Activated CD8-positive, alpha-beta T cell treated with anti-CD3 and anti-CD28 coated beads for 36 hours (primary cell): ENCODE measurements at places on chromosomes 6 and 20.

- DNase-seq = no peak
Measured at GRCh38 chr6:2809015-2809414, 32.6 kb downstream of the SERPINB1 start.

GRCh38 chr6:20242397-20242796 is 30.1 kb upstream of the MBOAT1 start:
- no peak for DNase-seq

GRCh38 chr20:37095108-37095598 is 644 bp downstream of the RBL1 start:
- DNase-seq = peak; percentile 64

GRCh38 chr6:72636786-72637185 is 14.9 kb downstream of the KCNQ5 start:
- DNase-seq = no peak

GRCh38 chr6:113067612-113068275 is 720.6 kb downstream of the RFPL4B start:
- DNase-seq = no peak

DNA sequence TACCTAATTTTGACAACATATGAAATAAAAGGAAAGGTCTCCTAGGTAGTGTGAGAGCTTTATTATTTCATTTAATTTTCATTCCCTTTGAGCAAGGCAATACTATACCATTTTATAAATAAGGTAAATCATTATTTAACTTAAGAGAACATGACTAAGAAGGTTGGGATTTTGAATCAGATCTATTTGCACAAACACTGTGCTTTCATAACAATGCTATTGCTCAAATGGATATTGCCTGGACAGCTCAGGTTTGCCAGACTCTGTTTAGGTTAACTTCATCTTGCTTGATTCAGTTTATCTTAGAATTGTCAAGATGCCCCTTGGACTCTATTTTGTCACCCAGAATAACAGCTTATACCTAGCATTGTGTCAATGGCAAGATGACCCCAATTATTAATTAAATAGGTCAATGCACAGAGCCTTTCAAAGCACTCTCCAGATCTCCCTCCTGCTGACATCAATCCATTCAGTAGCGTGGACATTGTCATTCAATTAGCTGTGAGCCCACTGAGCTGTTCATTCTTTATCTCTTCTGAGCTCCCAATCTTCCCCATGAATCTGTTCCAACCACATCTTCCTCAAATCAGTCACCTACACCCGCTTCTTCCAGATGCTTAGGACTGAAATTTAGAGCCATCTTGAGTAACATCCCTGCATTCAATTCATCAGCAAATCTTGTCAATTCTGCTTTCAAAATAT is 42.1 kb upstream of the TMEM30A start:
- DNase-seq = no peak

DNA sequence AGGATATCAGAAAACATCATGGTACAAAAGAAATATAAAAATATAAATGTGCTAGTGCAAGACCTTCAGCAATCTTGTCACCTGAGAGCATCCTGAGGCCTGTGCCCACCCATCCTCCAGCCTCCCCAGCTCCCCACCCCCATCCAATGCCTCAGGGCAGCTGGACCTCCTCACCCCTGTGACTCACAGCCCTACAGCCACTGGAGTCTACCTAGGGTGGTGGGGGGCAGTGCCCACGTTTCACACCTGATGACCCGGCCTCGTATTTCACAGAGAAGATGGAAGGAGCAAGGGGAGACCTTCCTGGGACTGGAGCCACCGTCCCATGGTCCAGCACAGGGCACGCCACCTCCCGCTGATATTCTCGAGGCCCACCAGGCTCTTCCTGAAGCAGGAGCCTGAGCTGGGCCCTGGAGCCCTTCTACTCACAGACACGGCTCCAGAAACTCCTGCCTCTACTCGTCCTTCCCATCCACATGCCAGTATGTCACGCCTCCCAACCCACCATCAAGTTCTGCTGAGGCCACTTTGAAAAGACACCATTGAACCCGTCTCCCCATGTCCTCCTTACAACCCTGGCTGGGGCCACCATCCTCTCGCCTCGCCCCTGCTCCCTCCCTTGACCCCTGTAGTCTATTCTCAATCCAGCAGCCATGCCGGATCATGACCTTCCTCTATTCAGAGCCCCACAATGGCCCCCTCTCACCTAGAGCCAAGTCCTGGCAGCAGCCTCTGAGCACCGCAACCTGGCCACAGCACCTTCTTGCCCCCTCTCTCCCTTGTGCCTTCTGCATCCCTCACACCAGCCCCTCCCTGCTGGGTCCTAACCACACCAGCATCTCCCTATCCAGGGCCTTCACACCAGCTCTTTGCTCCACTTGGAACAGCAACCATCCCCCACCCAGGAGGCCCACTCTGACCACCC is 13.3 kb downstream of the APMAP start:
- DNase-seq = no peak

DNA sequence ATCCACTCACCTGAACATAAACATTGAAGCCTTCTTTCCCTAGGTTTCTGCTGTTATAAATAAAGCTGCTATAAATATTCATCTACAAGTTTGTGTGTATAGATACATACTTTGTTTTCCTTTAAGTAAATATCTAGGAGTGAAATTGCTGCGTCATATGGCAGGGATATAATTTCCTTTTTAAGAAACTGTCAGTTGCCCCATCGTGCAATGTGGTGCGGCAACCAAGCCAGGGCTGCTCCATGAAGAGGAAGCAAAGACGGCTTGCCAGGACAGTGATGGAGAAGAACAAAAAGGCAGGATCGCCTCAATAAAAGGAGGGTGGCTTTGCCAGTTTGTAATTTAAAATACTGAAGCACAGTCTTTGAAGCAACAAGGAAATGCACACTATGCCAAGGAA is 36.6 kb downstream of the CITED2 start:
- no peak for DNase-seq

- no peak for DNase-seq
Measured at GRCh38 chr20:57794600-57795341, 85.0 kb upstream of the PMEPA1 start.

GRCh38 chr20:9130521-9130920 is 61.6 kb downstream of the PLCB4 start:
- DNase-seq = no peak

DNA sequence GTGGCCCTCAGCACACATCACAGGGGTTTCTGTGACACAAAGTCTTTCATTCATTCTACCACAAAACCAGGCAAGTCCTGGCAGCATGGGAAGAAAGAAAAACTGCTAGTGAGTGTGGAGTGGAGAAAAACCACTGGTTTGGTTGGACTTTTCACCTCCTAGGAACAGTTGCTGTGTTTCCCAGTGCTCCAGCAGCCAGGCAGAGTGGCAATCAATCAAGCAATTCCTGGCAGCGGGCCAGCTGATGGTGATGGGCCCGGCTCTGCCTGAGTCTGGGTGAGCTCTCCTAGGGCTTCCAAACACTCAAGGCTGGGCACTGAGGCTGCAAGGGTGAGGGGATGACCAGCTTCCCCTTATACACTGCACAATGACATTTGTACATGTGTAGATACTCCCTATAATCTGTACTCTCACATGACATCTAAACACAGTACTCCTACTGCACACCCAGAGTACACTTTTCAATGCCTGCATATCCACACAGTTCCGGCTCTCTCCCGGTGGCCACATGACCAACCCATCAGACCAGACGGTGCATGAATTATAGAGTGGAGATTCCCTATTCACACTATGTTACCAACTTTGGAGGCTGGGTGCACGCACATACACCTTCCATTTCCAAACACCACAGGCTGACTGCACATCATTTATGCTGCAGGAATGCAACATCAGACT is 156.6 kb downstream of the UNC5CL start:
- DNase-seq = no peak

GRCh38 chr20:6055981-6056569 is 2.2 kb upstream of the LRRN4 start:
- no peak for DNase-seq

DNA sequence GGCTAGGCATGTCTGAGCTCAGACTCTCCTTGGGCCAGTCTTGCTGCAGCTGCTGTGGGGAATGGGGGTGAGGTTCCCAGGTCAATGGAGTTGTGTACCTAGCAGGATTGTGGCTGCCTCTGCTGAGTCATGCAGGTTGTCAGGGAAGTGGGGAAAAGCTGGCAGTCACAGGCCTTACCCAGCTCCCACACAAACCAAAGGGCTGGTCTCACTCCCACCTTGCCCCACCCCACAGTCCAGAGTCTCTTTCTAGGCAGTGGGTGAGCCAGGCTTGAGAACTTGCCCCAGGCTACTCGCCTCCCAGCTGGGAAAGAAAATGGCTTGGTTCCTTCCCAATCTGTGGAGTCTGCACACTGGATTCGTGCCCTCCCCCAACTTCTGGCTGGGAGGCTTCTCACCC is 65.7 kb downstream of the SCP2D1 start:
- no peak for DNase-seq

DNA sequence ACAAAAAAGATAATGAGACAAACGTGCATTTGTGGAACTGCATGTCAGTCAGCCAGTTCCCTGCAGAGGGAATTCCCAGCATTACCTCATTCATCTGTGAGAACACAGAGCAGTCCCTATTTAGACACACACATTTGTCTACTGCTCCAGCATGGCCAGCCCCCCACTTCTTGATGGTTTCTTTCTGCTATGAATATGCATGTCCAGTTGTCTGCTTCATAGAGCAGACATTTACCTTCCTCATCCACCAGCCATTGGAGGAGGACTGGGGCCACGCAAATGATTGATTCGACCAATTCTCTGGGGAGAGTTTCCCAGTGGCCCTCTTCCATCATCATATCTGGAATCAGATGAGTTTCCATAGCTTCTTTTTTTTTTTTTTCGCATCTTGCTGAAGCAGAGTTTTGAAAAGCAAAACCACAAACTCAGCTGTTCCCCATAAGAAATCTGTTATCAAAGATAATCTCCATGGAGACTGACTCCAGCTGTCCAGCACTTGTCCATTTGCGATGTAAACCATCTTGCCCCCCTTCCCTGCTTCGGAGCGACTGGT is 11.8 kb downstream of the ENPP1 start:
- DNase-seq = no peak

- no peak for DNase-seq
Measured at GRCh38 chr20:56857950-56858349, 228.8 kb downstream of the TFAP2C start.

GRCh38 chr6:31246051-31246521 is 25.8 kb downstream of the HLA-C start:
- no peak for DNase-seq

DNA sequence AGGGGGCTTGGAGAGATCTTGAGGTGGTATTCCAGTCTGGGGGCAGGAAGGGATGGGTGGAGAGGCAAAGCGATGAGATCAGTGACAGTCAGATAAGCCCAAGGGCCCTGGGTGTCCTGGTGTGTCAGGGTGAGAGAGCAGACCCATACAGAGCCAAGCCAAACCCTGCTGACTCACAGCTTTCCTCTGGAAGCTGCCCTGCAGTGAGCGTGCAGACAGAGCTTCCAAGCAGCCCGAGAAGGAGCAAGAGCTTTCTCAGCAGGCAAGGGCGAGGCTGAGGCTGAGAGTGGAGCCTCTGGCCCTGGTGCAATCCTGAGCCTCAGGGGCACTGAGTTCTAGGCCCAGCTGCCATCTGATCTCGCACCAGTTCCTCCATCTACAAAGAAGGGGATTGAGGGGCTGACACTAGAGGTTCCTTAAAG is 91.1 kb upstream of the HIVEP1 start:
- no peak for DNase-seq

- DNase-seq = no peak
Measured at GRCh38 chr20:37729909-37730308, 36.1 kb downstream of the CTNNBL1 start.

DNA sequence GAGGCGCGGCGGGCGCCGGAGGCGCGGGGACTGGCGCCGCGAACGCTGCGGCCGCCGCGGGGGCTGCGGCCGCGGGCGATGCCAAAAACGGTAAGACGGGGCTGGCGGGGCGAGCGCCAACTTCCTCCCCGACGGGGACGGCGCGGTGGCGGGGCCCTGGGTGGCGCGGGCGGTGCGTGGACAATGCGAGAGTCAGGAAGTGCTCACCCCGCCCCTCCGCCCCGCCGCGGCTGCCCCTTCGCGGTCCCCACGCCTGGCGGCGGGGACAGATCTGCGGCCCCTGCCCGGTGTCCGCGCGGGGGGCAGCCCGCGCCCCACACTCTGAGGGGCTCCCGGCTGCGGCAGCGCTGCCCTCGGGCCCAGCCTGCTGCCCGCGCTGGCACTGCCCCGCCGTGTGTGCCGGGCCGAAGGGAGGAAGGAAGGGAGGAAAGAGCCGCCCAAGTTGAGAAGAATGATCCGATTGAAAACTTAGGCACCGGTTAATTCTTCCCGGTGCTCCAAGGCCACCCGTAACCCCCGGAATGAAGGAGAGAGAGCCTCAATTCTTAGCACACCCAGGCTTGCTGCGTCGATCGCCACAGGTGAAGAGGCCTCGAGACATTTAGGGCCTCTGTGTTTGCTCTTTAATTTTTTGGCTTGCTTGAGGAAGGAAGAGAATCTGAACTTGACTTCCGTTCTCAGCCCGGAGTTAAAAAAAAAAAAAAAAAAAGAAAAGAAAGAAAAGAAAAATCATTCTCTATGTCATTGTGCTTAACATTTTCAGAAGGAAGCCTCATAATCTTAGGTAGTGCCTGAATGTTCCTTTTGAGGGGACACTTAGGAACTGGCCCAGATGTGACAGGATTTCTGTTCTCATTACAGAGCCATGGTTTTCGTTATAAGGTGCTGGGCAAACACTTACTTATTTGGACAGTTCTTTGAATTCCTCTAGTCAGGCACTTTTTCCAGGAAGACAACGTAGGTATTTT is 982 bp downstream of the HECA start:
- DNase-seq = peak; percentile 64

- DNase-seq = no peak
Measured at GRCh38 chr6:99745651-99746050, 139.0 kb downstream of the PRDM13 start.

DNA sequence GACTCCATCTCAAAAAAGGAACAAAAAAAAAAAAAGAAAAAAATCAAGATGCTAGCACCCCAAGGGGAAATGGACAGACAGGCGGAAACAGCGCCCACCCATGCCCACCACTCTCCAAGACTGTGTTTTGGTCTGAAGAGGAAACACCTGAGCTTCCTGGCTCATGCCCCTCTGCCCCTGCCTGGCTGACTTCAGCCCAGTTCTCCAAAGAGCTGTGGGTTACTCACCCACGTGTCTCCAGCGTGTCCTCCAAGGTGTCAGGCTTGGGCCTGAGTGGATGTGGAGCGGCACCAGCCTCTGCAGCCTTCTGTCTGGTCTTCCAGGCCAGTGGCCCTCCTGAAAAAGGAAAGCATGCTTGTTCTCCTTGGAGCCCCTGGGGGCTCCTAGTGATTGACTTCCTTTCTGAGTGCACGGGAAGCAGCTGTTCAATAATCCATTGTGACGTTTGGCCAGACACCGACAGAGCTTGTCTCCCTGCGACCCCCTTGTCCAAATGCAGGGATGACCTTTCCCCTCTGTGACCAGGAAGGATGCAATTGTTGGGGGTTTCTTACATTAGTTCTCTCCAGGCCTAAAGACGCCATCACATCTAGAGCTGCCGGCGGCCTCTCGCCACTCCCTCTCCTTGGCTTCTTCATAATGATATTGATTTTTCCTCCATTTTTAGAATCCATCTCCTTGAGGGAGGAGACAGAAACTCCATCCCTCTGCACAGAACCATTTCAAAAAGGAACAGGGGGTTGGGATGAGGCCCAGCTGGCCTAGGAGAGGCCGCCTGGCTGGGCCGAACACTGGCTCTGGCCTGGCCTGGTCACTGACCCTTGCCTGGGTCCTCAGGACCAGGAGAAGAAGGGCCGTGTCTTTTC is 58.4 kb downstream of the ADNP start:
- DNase-seq = no peak
